ENCODE measurements at places on chromosomes 7 and 10.

DNA sequence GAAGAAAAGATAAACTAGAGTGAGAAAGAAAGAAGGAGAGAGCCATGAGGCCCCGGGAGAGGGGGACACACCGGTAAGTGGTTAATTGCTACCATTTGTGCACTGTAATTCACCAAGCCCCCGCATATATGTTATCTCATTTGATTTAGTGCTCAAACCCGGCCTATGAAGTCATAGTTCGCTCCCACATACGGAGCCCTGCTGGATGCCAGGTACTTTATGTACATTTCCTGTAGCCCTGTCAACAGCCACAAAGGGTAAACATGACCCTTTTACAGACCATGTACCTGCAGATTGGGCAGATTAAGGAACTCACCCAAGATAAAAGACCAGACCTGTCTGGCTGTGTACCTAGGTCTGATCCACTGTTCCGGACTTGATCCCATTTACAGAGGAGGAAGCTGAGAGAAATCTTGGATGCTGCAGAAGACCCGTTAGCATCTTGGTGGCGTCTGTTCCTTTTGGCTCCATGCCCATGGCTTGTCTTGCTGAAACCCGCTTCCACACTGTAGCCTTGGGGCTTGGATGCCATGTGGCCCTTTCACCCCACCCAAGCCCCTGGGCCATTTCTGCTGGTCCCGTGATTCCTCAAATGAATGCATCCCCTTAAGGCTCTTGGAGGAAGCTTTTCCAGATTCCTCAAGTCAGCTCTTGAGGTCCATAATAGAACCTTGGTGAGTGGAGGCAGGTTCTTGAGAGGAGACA is 32.3 kb downstream of the FAM241B start:
- no peak for DNase-seq

- DNase-seq: peak; percentile 98
Measured at GRCh38 chr10:94992811-94993210, 54.4 kb downstream of the CYP2C9 start.

DNA sequence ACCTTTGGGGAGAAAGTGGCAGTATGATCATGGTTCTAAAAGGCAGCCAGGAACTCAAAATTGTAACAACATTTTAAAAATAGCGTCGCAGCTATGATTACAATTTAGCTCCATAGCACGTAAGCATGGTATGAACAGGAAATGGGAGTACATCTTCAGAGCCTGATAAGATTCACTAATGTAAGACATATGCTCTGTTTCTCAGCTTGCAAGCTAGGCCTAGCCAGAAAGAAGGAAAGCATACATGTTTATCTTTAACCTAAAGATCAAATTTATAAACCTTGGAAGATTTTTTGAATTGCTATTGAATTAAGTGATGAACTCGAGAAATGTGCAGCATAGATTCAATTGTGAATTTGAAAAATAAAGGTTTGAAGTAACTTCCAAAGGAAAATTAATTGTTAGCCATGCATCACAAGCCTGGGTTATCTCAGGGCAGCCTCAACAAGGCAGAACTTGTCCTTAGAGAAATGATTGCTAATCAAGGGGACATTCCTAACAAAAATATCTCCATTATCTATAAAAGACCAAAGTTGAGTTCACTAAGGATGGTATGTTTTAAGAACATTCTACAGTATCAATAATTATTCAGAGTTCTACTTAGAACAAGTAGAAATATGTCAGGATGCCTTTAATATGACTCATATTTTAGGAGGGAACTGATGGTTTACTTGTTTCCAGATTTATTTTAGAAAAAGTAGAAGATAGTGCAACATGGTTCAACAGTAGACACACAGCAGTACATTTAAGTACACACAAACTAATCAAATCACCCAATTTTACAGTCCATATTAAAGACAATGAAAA is 38.8 kb upstream of the SEPTIN7 start:
- no peak for DNase-seq

DNA sequence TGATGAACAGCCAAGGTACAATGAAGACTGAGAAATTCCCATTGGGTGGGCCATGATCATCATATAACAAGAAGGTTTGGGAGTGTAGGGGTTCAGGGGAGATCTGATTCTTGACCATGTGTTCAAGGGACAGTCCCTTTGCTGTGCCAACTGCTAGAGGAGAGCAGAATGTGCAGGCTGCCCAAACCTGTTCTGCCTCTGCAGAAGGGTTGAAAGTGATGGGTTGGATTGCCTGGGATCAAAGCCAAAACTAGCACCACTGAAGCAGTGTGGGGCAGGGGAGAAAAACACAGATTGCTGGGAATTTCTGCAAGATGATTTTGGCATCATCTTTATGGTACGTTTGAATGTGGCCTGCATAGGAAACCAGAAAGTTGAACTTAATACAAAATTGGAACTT is 303.9 kb downstream of the OTUD1 start:
- no peak for DNase-seq

- DNase-seq: peak; percentile 53
Measured at GRCh38 chr7:14233076-14233867, 243.8 kb upstream of the ETV1 start.

GRCh38 chr7:108407676-108408075 is 48.6 kb downstream of the NRCAM start:
- no peak for DNase-seq

DNA sequence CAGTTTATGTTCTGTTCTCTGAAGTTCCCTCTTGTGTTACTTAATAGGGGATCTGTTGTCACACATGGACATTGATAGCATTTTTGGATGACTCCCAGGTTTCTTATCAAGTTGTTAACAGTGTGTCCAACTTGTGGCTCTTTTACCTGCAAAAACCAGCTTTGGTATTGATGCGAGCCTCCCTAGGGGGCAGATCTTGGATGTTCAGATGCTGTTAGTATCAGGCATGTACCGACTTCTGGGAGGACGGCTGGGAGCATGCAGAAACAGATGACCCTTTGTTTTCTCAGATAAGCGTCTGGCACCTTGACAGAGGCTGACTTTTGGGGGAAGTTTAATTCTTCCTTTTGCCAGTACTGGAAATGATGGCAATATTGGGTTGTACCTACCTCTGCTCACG is 2.2 kb downstream of the PLPP4 start:
- DNase-seq: peak; percentile 63

DNA sequence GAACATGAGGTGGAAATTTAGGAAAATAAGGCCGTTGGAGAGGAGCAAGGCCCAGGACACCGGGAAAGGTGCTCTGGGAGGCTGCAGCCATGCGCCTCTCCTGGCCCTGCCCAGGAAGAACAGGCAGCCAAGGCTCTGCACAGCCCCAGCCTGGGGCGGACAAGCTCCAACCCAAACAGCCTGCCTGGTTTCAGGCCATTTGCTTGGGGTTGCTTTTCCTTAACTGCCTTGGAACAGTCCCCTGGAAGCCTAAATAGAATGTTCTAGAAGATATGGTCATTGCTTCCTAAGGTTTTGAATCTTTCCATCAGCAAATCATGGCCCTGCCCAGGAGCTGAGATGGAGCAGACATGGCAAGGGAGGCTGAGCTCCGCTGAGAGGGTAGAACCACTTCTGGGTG is 11.0 kb downstream of the VSTM4 start:
- DNase-seq: no peak

DNA sequence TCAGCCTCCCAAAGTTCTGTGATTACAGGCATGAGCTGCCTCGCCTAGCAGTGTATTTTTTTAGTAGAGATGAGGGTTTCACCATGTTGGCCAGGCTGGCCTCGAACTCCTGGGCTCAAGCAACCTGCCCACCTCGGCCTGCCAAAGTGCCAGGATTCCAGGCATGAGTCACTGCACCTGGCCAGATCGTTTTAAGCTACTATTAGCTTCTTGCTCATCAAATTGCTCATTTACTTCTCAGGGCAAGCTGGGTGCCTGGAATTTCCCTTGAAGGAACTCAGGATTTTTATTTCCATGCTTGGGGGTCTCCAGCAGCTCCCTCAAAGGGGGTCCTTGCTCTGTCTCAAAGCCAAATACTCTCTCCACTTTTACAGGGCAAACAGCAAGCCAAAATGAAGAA is 798.0 kb upstream of the AUTS2 start:
- DNase-seq: peak; percentile 84

GRCh38 chr10:49200854-49201253 is 12.7 kb upstream of the TMEM273 start:
- no peak for DNase-seq

DNA sequence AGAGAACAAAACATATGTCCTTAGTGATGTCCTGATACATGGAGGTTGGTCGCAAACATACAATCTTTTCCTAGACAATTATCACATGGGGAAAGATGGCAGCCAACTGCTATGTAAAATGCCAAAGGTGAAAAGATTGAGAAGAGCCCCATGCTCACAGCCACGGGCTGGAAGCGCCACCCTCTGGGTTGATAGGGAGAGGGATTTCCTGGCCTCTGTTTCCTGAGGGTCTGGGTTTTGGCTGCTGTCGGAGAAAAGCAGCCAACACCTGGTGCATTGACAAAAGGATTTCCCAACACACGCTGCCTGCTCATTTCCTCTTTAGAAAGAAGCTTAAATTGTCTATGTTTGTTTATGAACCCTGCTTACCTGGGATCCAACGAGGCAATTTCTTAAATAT is 43.8 kb downstream of the ITIH5 start:
- DNase-seq: no peak

DNA sequence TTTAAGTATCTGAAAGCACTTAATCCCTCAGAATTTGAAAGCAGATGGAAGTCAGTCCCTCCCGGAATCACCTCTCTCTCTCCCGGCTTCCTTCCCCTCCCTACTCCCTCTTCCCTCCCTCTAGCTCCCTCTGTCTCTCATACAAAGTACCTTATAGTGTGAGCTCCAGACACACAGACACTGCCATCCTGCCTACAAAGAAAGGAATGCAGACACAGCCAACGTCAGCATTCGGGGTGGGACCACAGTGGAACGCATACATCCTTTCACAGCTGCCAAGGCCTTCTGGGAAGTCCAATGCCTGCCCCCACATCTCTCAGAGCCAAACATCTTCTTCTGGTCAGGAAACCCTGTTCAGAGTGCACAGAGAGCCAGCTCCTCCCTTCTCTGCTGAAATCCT is 9.3 kb downstream of the NOD1 start:
- peak; percentile 98 for DNase-seq

Measured in islet precursor cell (in vitro differentiated cells).